Stimulated activated CD4-positive, alpha-beta T cell treated with anti-CD3 and anti-CD28 coated beads, Interleukin-1b, Interleukin-23, amount 100 ng/mL, for 1 hour (primary cell): ENCODE measurements at places on chromosomes 3 and 15.

GRCh38 chr15:62432702-62433398 lies 267.8 kb upstream of the C2CD4B start:
- DNase-seq: no peak

DNA sequence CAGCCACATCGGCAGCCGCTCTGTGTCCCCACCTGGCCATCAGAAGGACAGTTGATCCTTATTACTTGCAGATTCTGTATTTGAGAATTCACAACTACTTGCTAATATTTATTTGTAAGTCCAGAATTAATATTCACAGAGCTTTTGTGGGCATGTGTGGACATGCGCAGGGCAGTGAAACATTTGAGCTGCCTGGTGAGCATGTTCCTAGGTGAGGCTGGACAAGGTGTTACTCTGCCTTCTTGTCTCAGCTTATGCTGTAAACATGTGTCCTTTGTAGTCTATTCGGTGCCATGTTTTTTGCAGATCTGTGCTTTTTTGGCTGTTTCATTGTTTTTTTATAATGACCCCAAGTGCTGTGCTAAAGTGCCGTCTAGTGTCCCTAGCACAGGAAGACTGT lies 15.6 kb downstream of the FAH start:
- no peak for DNase-seq

DNA sequence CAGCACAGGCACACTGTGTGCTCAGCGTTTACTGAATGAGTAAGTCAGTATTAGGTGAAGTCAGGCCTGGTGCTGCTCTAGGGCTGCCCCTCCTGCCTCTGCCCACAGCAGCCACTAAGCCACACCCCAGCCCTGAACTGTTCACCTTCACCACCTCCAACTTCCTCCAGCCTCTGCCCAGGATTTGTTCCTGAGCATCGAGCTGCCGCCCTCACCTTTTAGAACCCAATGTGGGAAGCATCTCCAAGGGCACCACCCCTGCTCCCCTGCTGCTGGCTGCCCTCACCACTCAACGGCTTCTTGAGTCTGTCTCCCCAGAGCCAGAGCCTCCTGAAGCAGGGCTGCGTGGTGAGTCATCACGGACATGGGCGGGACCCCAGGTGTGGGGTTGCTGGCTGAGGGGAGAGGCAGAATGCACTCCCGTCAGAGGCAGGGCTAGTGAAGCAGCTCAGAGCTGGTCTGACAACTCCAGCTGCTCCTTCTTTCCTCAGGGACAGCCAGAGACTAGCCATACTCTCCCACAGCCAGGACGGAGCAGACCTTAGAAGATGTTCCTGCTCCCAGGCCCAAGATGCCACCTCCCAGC lies 5.8 kb downstream of the HYAL2 start:
- no peak for DNase-seq

- no peak for DNase-seq
Observed at GRCh38 chr15:72827226-72827625, 43.7 kb upstream of the ADPGK start.
